ENCODE measurements at places on chromosomes 12 and 14. TPM values are rescaled to one million over a fixed set of nuclear protein-coding genes. Genes with fewer than 3 reads are reported as not detected.

The TM9SF1 gene
- total RNA-seq = 94.9 TPM

The SIX6 gene
- total RNA-seq = not detected

The P2RX7 gene
- 4.2 TPM for total RNA-seq

The RD3L gene
- total RNA-seq = not detected

The GALNT16 gene
- total RNA-seq = 1.3 TPM

The HOXC12 gene
- not detected for total RNA-seq

The TSPAN11 gene
- total RNA-seq = 31.1 TPM

The PTPRB gene
- 147 TPM for total RNA-seq

The RPL10L gene
- not detected for total RNA-seq

The AICDA gene
- not detected for total RNA-seq

- no peak for DNase-seq
Observed at GRCh38 chr14:51448831-51449670, 202.7 kb upstream of the FRMD6 start.

DNA sequence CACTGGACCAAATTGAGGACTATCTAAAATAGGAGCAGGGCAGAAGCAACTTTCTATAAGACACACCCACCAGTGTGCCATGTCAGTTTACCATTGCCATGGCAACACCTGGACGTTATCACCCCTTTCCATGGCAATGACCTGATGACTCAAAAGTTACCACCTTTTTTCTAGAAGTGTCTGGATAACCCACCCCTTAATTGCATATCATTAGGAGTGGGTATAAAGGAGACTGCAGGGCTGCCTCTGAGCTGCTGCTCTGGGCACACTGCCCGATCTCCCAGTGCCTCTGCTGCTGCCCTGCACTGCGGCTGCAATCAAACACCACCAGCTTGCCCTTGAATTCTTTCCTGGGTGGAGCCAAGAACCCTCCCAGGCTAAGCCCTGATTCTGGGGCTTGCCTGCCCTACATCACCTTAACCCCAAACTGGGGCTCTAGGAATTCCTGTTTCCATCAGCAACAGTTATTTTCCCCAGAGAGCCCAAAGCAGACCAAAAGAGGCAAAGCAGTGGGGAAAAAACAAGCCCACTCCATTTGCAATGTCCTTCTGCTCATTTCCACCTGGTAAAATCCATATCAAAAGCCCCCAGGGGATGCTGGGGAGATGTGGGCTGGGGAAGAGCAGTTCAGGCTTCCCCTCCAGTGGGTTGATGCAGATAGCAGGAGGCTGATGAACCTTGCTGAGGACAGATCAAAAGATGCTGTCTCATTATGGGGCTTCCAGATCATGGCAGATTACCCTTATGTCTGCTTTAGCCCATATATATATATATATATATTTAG lies 129.5 kb upstream of the NCOR2 start:
- no peak for DNase-seq

- no peak for DNase-seq
Observed at GRCh38 chr14:104394409-104394851, 185.1 kb upstream of the C14orf180 start.

DNA sequence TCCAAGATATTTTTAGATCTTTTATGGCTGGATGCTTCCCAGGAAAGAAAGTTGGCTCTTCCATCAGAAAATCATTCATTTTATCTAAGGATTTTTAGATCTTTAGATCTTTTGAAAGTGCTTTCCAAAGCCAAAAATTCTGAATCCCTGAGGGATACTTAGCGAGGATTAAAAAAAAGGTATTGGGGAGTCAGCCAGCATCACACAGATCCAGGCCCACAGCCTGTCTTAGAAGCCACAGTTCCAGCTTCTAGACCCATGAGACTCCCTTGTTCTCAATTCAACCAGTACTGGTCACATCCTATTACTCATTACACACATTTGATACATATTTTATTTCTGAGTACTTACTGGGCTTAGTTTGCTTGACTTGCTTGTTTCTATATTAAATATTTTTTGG lies 49.9 kb downstream of the TSPAN8 start:
- DNase-seq = no peak

DNA sequence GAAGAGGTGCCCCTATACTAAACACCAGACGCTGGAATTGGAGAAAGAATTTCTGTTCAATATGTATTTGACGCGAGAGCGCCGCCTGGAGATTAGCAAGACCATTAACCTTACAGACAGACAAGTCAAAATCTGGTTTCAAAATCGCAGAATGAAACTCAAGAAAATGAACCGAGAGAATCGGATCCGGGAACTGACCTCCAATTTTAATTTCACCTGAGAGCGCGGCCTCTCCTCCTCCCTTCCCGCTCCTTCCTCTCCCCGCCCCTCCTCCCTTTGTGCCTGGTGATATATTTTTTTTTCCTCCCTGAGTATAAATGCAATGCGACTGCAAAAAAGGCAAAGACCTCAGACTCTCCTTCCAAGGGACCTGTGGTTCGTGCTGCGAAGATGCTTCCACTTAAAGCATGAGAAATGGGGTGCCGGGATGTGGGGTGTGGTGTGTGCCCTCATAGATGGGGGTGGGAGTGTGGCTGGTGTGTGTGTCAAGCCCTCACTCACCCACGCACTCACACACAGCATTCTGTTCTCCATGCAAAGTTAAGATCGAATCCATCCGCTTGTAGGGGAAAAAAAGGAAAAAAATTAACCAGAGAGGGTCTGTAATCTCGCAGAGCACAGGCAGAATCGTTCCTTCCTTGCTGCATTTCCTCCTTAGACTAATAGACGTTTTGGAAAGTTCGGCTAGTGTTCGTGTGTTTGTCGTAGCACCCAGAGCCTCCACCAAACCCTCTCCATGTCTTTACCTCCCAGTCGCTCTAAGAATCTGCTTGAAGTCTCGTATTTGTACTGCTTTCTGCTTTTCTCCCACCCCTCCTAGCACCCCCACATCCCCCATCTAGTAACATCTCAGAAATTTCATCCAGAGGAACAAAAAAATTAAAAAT lies 4.5 kb downstream of the HOXC10 start:
- DNase-seq = no peak

DNA sequence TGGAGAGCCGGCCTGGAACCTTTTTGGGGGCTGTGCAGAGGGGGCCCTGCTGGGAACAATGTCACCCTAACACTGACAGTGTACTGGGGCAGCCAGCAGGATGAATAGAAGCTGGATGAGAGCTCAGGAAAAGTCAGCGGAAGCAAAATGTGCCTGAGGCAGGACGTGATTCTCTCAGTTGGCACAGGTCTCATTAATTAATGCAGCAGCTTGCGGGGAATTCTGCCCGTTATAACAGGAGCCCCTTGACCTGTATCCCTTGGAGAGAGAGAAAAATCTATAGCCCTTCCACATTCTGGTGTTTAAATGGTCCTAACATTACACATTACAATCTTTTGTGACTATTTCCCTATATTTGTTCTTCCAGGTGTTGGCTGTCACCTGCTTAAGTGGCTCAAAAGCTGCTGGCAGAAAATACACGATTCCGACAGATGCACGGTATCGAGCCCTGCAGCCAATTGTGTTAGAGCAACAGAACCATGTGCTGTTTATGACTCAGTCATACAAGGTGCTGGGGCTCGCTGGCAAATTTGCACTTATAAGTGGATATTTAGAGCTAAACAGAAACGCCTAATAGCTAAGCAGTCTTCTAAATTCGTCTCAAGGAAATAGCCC lies 854.7 kb downstream of the AACS start:
- DNase-seq = no peak

DNA sequence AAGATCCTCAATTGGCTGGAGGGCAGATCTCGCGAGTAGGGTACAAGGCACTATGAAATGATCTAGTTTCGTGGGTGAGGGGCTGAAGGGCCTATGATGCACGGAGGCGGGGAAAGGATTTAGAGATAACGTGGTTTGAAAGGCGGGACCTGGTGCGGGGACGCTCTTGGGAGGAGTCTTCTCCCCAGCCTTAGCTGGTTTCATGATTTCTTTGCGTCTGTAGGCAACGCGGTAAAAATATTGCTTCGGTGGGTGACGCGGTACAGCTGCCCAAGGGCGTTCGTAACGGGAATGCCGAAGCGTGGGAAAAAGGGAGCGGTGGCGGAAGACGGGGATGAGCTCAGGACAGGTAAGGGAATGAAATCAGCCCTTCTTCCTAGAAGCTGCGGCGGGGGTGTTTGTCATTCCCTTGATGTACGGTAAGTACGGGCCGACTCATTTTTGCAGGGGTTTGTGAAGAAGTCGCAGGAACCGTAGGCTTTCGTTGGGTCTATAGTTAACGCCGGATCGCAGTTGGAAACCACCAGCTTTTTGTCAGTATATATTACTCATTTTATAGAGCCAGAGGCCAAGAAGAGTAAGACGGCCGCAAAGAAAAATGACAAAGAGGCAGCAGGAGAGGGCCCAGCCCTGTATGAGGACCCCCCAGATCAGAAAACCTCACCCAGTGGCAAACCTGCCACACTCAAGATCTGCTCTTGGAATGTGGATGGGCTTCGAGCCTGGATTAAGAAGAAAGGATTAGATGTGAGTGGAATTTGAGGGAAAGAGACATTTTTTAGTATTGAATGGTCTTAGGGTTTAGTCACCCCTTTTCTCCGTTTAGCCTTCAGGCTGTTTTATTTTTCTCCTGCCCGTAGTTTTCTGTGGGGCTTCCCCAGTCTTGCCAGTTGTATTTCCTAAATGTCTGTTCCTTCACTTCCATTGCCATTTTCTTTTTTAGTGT lies 602 bp downstream of the APEX1 start:
- DNase-seq = peak; percentile 66

DNA sequence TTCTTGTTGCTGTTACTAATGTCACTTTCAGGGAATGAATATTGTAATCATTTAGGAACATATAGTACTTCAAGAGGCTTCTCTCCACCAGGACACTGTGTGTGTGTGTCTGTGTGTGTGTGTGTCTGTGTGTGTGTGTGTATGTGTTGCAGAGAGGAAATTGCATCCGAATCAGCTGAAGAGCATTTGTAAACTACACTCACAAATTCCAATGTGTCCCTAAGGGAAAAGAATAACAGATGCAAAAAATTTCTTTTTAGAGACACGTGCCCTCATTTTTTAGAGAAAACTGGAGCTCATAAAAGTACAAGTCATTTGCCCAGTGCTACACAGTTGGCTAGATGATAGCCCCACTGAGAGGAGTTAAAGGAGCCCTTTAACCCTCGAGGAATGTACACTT lies 168.8 kb downstream of the ANO4 start:
- DNase-seq = no peak

GRCh38 chr12:51085757-51086156 lies 2.4 kb upstream of the CSRNP2 start:
- no peak for DNase-seq

DNA sequence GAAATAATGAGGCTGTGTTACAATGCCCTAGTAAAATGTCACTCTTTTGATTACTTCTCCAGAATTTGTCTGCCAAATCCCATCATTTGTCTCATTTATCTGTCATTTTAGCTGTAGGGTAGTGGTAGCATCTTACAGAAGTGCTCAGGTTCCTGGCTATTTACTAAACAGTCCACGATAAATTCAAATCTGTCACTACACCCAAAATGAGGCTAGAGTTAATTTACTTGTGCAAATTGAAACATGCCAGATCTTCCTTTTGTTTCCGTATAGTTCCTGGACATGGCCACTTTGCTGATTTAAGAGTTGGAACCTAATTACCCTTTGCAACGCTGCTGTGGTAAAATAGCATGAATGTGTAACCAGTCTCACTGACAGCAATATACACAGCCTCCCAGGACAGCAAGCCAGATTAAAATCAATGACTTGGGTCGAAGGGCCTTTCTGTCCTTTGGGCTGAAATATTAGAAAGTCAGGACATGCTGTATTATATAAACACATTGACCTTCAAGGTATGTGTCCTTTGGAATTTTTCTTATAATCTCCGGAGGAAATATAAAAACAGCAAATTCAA lies 485.4 kb downstream of the MDGA2 start:
- no peak for DNase-seq

- DNase-seq = no peak
Observed at GRCh38 chr14:98433436-98433835, 838.6 kb downstream of the BCL11B start.

GRCh38 chr12:121740847-121741246 lies 28.3 kb downstream of the TMEM120B start:
- DNase-seq = no peak

- DNase-seq = no peak
Observed at GRCh38 chr12:96189781-96190180, 4.4 kb upstream of the ELK3 start.

DNA sequence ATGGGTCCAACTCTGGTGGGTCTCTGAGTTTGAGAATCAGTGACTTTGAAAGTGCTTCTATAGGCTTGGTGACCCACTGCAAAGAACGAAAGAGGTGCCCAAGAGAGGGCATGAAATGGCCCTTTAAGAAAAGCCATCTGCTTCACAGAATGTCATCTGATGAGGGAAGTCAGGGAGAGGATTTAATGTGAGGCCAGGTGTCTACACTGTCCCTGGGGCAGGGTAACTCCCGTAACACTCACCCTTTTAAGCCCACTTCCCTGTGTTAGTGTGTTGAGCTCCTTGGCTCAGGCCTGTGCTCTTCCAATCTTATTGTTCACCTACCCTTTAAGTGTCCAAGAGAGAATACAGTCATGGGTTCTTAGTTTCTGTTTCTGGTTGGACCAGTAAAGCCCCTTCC lies 16.4 kb upstream of the SRSF5 start:
- no peak for DNase-seq

- no peak for DNase-seq
Observed at GRCh38 chr12:112096070-112096469, 12.5 kb downstream of the NAA25 start.

DNA sequence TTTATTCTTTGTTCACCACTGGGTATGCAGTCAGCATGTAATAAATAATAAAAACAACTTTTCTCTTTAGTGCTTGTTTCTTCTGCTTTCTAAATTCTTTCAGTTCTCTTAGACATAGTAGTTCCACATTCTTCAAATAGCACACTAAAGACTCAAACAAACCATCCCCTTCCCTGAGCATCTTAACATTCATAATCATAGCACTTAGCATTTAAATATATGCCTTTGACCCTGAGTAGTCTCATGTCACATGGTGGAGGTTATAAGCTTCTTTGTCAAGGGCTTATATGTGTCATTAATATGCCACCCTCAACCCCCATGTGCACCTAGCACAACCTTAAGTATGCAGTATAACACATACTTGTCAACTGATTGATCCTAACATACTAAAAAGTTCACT lies 212.7 kb downstream of the PHLDA1 start:
- no peak for DNase-seq

DNA sequence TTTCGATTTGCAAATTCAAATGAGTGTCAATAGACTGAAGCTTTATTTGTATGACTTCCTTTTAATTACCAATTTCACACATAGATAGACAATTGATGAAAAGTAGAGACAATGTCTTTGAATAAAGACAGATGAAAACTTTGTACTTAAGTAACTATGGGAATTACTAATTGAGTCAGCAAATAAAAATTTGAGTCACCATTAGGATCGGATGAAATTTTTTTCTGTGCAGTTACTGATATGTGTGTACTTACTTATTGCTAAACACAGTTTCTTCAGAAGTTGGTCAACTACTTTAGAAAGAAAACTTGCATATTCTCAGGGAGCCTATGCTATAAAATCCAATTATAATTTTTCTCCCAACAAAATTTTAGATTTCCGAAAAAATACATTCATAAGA lies 224.9 kb upstream of the SLC16A7 start:
- no peak for DNase-seq
